ENCODE measurements at places on chromosomes 5 and 9. TPM values are rescaled to one million over a fixed set of nuclear protein-coding genes. Genes with fewer than 3 reads are reported as not detected.

The PCDHGB4 gene
- 3.1 TPM for polyA plus RNA-seq

The SLC45A2 gene
- not detected for polyA plus RNA-seq

The NR6A1 gene
- polyA plus RNA-seq = 0.29 TPM

The C9orf57 gene
- polyA plus RNA-seq = not detected

The CCNO gene
- polyA plus RNA-seq = 0.13 TPM

The LCN15 gene
- polyA plus RNA-seq = not detected

The HSPB3 gene
- 2.1 TPM for polyA plus RNA-seq

The DDX4 gene
- polyA plus RNA-seq = 0.63 TPM

The ENC1 gene
- polyA plus RNA-seq = 40.4 TPM

The CRB2 gene
- 0.15 TPM for polyA plus RNA-seq

The FST gene
- 6.7 TPM for polyA plus RNA-seq

All from ovary (tissue), 10 donors.